ENCODE measurements at places on chromosomes 6 and 20. TPM values are rescaled to one million over a fixed set of nuclear protein-coding genes. Genes with fewer than 3 reads are reported as not detected.

GRCh38 chr6:152952866-152953509, 29.9 kb downstream of the FBXO5 start:
- DNase-seq, result peak; percentile 59

DNA sequence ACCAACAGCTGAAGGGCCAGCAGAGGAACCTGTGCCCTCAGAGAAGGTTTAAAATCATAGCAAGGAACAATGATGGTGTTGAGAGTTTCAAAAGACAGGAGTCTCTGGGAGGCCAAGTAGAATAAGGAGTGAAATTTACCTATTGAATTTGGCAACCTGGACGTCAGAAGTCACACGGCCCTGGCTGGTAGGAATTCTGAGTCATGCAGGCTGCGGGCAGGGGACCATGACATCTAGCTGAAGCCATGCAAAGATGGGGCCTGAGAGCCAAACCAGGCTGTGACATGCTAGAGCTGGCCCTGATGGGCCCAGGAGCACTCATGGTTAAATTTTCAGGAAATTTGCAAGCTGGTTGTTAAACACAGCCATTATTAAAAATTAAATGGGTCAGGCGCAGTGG, 64.0 kb upstream of the SNX9 start:
- no peak for DNase-seq

DNA sequence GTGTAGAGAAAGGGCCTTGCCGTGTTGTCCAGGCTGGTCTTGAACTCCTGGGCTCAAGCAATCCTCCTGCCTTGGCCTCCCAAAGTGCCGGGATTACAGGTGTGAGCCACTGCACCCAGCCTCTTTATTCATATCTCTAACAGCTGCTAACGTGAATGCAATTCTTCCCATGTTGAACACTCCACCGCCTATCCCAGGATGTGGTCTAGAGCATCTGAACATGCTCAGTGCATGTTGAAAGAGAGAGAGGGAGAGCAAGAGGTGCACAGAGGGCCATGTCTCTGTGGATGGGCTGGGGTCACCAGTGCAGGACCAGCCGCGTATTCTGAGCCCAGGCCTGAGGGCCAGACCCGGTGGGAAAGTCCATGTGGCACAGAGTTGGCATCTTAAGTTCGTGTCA, 12.8 kb downstream of the TUBB2A start:
- no peak for DNase-seq

- no peak for DNase-seq
Measured at GRCh38 chr20:25668446-25668845, 28.2 kb downstream of the ZNF337 start.

MAFB gene
- total RNA-seq, result 57.0 TPM

BTN1A1 gene
- total RNA-seq, result not detected

Data from A673 (cell line).